ENCODE measurements at places on chromosomes 1 and 21.

GRCh38 chr1:48750109-48750508 lies 26.6 kb downstream of the BEND5 start:
- DNase-seq: no peak

DNA sequence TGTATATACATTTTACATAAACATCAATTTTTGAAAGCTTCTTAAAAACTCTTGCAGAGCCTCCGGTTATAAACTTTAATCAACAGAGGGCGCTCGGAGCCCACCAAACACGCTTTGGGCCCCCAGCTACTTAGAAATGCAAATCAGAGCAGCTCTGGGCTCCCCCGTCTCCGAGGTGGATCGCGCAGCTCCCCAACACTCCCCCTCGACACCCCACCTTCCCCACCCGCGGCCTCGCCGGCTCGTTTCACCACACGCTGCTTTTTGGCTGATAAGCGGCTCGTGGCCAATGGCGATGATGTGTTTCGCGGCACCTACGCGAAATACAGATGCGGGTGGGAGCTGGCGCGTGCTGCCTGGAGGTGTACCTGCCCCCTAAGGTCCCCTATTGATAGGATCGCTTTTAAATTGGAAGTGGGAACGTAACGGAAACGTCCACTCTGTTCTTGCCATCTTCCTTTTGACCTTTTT lies 1.7 kb upstream of the KIF26B start:
- DNase-seq: peak; percentile 46

GRCh38 chr1:217363319-217363718 lies 267.6 kb downstream of the GPATCH2 start:
- DNase-seq: no peak

GRCh38 chr1:184388971-184389370 lies 2.1 kb downstream of the C1orf21 start:
- DNase-seq: no peak

DNA sequence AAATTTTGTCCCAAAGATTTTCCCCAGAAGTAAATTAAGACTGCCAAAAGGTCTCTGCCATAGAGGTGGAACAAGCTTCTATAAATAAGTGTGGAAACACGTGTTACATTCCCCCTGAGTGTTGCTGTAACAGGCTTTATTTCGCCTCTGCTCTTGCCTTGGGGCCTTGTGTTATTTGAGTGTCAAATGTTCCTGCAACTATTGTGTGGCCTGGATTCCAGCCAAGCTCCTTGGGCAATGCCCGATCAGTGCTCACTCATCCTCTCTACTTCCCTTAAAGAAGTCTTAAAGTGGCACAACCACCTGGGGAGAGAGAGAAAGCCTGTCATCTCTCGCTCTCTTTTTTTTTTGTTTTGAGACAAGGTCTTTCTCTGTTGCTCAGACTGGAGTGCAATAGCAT lies 156.7 kb downstream of the NR5A2 start:
- DNase-seq: peak; percentile 32

GRCh38 chr1:28322194-28322593 lies 6.6 kb upstream of the MED18 start:
- DNase-seq: no peak

GRCh38 chr1:248886237-248886895 lies 19.7 kb upstream of the PGBD2 start:
- no peak for DNase-seq

DNA sequence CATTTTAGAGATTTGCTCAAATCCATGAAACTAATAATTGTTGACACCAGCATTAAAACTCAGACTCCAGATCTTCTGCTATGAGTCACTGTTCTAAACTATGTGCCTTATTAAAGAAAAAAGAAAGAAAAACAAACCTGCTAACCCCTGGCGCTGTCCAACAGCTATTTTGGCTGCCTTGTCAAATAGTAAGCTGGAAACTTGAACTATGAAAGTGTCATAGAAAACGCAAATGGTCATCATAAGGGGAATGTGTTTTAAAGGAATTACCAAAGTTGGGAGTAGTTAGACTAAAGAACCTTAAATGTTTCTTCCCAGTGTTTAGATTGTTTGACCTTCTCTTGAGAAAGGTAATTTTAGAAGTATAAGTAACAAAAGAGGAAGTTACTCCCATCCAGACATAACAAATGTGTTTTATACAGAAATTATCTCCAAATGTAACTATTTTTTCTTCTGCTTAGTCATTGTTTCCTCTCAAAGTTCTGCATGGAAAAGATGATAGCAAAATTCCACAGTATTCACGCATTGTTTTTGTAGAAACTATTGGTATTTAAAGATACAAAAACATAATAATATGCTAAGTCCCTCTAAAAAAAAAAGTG lies 272.4 kb downstream of the TPR start:
- no peak for DNase-seq

- DNase-seq: no peak
Observed at GRCh38 chr1:12464045-12464461, 154.0 kb downstream of the DHRS3 start.

GRCh38 chr1:163747261-163747660 lies 425.5 kb downstream of the NUF2 start:
- DNase-seq: no peak

DNA sequence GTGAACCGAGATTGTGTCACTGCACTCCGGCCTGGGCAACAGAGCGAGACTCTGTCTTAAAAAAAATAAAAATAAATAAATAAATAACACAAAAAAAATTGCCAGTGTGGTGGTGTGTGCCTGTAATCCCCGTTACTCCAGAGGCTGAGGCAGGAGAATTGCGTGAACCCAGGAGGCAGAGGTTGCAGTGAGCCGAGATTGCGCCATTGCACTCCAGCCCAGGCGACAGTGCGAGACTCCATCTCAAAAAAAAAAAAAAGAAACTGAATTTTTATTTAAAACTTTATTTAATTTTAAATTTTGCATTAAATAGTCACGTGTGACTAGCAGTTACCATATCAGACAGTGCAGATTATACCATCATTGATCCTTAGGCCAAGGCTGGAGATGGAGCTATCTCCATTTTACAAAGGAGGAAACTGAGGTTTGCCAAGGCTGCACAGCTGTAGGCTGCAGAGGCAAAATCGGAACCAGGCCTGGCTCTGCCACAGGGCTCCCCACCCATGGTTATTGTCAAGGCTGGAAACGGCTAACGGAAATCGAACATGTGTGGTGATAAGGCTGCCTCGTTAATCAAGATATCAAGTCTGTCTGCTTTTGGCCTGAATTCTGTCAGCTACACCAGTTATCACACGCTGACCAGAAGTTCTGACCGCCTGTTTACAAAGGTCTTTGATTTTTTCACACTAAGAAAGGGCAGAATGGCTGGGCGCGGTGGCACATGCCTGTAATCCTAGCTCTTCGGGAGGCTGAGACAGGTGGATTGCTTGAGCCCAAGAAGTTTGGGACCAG lies 20.5 kb downstream of the HSPG2 start:
- DNase-seq: no peak

DNA sequence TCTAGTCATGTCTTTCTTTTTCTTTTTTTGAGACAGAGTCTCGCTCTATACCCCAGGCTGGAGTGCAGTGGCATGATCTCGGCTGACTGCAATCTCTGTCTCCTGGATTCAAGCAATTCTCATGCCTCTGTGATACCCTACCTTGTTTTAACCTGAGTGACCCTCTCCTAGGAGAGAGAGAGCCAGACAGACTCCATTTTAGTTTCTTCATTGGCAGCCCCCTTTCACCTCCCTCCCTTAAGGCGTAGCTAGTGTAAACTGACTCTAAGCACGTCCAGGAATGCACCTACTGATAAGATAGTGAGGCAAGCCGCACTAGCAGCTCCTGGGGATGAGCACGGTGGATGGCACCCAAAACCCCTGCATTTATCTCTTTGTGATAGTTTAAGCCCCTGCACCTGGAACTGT lies 5.2 kb upstream of the PKNOX1 start:
- DNase-seq: no peak

DNA sequence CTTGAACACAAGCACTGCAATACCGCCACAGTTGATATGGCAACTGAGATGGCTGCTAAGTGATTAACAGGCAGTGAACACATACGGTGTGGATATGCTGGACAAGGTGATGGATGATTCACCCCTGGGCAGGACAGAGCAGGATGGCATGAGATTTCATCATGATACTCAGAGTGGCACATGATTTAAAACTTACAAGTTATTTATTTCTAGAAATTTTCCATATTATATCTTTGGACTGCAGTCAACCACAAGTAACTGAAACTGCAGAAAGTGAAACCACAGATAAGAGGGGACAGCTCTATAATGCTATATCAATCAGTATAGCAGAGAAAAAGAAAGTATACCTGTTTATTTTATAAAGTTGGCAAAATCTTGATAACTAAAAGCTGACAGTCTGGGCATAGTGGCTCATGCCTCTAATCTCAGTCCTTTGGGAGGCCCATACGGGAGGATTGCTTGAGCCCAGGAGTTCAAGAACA lies 47.9 kb downstream of the PHACTR4 start:
- no peak for DNase-seq

DNA sequence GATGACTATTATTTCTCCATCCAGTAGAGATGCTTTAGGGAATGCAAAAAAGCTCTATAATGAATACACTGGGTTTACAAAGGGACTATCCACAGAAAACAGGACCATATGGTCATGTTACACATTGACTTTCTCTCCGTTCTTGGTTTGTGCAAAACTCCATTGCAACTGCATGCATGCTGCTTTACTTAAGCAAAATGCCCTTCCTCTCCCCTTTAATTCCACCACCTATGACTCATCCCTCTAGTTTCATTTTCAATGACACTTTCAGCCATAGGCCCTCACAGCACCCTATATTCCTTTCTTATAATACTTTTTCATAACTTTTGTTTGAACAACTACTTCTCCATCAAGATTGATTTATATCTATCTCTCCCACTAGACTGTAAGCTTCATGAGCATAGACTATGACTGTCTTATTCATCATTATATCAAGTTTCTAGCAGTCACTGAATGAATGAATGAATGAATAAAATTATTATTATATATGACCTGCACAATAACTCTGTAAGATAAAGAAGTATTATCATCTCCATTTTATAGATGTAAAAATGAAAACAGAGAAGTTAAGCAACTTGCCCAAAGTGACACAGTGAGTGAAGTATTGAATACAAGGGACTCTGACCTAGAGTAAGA lies 248.9 kb downstream of the PLPP3 start:
- DNase-seq: no peak

DNA sequence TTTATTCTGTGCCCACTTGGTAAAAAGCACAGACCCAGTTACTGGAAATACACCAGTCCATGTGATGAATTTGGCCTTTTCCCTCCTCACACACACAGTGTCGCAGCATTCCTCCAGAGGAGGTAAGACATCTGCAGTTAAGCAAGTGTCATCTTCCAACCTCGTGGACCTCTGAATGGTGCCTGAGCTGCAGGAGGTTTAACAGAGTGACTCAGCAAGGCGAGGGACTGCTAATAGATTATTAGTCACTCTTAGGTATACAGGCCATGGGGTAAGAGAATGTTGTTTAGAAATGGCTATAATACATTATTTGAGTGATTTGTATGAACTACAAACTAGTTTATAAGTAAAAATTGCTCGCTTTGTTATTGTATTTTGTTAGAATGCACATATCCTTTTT lies 8.6 kb upstream of the LRRC8B start:
- no peak for DNase-seq

GRCh38 chr1:41340655-41341364 lies 20.4 kb upstream of the FOXO6 start:
- no peak for DNase-seq

DNA sequence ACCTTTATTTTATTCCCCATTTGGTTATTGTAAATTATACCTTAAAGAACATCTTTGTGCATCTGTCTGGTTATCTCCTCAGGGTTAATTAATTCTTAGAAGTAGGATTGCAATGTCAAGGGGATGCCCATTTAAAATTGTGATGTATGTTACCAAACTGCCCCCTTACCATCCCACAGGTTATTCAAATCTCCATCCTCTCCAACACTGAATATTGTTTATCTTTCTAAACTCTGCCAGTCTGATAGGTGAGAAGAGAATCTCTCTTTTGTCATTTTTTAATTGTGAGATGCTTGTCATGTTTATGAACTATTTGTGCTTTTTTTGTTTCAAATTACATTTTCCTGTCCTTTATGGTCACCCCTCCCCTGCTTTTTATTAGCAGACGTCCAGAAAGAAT lies 55.8 kb downstream of the VWA5B1 start:
- no peak for DNase-seq

DNA sequence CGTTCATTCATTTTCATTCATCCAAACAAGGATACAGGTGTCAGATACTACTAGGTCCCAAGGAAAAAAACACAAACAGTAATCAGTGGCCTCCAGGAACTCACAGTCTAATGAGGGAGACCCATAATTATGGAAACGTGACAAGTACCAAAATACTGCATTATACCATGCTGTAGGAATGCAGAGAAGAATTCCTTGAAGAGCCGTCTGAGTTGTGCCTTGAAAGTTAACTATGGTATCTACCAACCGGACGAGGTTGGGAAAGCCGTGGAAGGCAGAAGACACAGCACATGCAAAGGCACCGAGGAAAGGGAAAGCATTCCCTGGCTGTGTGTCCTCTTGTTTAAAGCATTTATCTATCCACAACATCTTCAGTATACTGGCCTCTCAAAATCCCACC lies 206.0 kb downstream of the DAB1 start:
- no peak for DNase-seq

DNA sequence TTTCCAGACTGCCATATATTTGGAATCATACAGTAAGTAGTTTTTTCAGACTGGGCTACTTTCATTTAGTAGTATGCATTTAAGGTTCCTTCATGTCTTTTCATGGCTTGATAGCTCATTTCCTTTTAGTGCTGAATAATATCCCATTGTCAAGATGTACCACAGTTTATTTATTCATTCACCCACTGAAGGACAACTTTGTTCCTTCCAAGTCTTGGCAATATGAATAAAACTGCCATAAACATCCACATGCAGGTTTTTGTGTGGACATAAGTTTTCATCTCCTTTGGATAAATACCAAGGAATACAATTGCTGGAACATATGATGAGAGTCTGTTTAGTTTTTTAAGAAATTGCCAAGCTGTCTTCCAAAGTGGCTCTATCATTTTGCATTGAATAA lies 366.4 kb upstream of the NFIA start:
- no peak for DNase-seq

- DNase-seq: no peak
Observed at GRCh38 chr1:85448358-85448757, 16.6 kb downstream of the DDAH1 start.

DNA sequence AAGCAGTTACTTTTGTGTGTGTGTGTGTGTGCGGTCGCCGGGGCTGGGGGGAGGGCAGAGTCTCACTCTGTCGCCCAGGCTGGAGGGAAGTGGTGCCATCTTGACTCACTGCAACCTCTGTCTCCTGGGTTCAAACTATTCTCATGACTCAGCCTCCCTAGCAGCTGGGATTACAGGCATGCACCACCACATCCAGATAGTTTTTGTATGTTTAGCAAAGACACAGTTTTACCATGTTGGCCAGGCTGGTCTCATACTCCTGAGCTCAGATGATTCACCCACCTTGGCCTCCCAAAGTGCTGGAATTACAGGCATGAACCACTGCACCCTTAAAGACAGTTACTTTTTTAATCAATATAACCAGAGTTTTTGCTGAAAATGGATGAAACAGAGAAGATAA lies 207.0 kb downstream of the PTPRC start:
- DNase-seq: no peak

GRCh38 chr1:156638189-156638985 lies 3.5 kb upstream of the BCAN start:
- no peak for DNase-seq

GRCh38 chr1:65253800-65254319 lies 55.5 kb upstream of the DNAJC6 start:
- DNase-seq: no peak

Data from HEK293T (cell line).